HFFc6 (cell line): ENCODE measurements at places on chromosomes 12 and 14. TPM values are rescaled to one million over a fixed set of nuclear protein-coding genes. Genes with fewer than 3 reads are reported as not detected.

SLC25A3 gene
- total RNA-seq, result 613 to 670 TPM (median 641 TPM) in 3 replicates

DNA sequence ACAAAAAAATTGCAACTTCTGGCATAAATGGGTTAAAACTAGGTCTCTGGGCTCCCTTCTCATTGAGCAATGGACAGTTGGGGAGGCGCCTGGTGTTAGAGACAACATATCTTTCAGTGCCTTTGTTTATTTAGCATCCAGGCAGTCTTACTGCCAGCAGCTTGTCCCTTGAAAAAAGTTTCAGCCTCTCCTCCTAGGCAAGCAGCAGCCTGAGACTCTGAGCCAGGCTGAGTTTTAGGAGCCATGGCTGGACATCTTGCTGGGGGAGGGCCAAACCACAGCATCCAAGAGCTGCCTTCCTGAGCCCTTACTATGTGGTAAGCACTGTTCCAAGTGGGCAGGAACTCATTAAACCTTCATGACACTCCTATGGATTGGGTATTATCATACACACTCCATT, 10.1 kb upstream of the JDP2 start:
- no peak overlapping the region for H3K4me3 ChIP-seq
- peaks cover 22% of the 10 kb centered on the region for H3K4me1 ChIP-seq
- no peaks in the 10 kb centered on the region for H3K36me3 ChIP-seq
- DNase-seq, result peak; percentile 41
- H3K27ac ChIP-seq, result no peak overlapping the region

TEX22 gene
- total RNA-seq, result 0.34 to 0.57 TPM (median 0.48 TPM) in 3 replicates

- peaks cover 24% of the 10 kb centered on the region; the same call in 1 of the 2 replicates for H3K36me3 ChIP-seq
- peaks cover 60% of the 10 kb centered on the region for H3K4me1 ChIP-seq
- H3K4me3 ChIP-seq, result peak overlapping the region; percentile 49
- peak overlapping the region; percentile 87 for H3K27ac ChIP-seq
Observed at GRCh38 chr14:31360919-31361662, 59.3 kb downstream of the HEATR5A start.

DNA sequence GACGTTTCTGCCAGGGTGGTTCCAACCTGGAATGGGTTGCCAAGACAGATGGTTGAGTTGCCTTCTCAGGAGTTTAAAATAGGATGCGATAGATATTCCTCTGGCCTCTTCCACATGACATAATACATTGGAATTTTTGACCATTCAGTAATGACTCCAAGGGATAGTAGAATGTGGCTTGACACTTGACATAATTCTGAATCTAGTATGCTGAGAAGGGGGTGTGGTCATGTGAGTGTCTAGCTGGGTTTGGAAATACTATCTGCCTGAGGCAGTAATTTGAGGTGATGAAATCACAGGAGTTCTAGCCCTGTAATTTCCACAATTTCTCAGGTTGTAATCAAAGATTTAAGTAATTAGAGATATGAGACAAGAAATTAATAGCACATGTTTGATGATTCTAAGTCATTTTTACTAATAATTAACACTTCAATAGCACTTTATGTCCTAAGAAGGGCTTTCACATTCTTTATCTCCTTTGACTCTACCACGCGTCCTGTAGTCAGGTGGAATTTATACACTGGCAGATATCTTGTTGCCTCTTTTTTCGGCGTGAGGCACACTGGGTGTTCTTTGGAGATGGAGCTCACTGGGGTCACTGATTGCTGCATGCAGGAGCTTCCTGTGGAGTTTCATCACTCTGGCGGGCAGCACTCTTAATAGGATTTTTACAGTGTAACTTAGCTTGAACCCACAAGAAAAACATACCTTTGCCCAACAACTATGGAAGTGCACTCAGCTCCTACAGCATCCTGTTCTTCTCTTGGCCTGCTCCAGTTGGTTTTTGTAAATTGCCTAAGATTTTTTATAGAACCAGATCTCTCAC, 3.2 kb upstream of the AMIGO2 start:
- peak; percentile 95 for DNase-seq
- no peaks in the 10 kb centered on the region for H3K27me3 ChIP-seq
- H3K4me3 ChIP-seq, result peak overlapping the region; percentile 57
- peak overlapping the region; percentile 88 for H3K27ac ChIP-seq

GRCh38 chr14:26548406-26548805, 49.4 kb downstream of the NOVA1 start:
- no peaks in the 10 kb centered on the region for H3K36me3 ChIP-seq
- DNase-seq, result no peak
- H3K4me1 ChIP-seq, result no peaks in the 10 kb centered on the region

DNA sequence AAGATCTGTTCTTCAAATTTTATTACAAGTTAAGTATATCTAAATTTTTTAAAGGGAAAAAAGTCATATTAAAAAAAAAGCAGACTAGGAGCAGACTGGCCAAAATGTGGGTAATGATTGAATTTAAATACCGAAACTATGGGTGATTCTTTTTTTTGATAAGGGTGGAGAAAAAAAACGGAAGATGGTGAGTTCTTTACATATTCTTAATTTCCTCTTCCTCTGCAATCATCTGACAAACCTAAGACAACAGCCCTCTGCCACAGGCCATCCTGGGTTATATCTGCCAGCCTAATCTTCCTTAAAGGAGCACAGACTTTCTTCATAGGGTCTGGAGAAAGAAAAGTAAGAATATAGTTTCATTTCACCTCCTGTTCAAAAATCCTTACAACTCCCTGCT, 108.0 kb downstream of the PPP2R5E start:
- no peak for DNase-seq
- peak overlapping the region; percentile 15; the same call in 1 of the 2 replicates for H3K27ac ChIP-seq
- no peak overlapping the region; the same call in 1 of the 2 replicates for H3K4me3 ChIP-seq
- no peaks in the 10 kb centered on the region for H3K27me3 ChIP-seq
- H3K36me3 ChIP-seq, result no peaks in the 10 kb centered on the region

DNA sequence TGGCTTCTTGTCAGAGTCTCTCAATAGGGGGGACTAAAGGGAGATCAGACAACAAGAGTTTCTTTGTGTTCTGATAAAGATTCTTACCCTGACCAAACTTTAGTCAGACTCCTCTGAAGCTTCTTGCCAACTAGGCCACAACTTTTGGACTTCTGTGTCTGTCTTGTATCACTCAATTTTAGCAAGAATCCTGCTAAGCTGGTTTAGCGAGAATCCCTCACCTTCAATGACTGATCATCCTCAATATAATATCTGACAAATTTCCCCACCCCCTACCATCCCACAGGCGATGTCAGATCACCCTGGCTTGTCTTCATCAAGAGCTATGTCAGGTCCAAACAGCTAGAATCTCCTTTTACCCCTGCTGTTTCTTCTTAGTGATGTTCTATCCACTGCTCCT, 215.2 kb downstream of the RASSF9 start:
- peaks cover 6% of the 10 kb centered on the region; the same call in 1 of the 2 replicates for H3K4me1 ChIP-seq
- DNase-seq, result no peak
- no peak overlapping the region for H3K27ac ChIP-seq

DNA sequence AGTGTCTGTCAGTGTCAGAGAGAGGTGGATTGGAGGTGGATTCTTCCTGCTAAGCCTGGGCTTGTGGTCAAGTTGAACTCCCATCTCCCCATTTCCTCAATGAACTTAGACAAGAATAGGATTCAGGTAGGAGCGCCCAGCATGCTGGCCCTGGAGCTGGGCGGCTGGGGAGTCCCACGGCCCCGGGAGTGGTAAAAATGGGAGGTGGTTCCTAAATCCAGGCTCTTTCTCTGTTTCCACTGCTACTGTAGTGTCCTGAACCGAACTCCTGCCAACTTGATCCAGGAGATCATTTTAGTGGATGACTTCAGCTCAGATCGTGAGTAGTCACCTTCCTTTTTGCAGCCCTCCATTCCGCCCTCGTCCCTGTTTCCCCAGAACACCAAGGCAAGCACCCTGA, 65.1 kb downstream of the GALNT16 start:
- H3K36me3 ChIP-seq, result no peaks in the 10 kb centered on the region
- DNase-seq, result no peak
- H3K27me3 ChIP-seq, result peaks cover 30% of the 10 kb centered on the region
- H3K4me3 ChIP-seq, result no peak overlapping the region
- H3K4me1 ChIP-seq, result no peaks in the 10 kb centered on the region

NPFF gene
- total RNA-seq, result not detected in 2 replicates

- H3K4me3 ChIP-seq, result peak overlapping the region; percentile 32; the same call in 1 of the 2 replicates
- H3K27ac ChIP-seq, result no peak overlapping the region
- H3K36me3 ChIP-seq, result no peaks in the 10 kb centered on the region
Observed at GRCh38 chr12:106643000-106643399, 60.2 kb downstream of the RFX4 start.

GRCh38 chr14:24071144-24071697, at the start of gene CPNE6:
TSS of gene CPNE6 (plus strand) at chr14:24071562. CDS start at chr14:24072937, 1,375 bp downstream.
- no peak for DNase-seq
- peaks cover 45% of the 10 kb centered on the region for H3K27me3 ChIP-seq
- H3K36me3 ChIP-seq, result no peaks in the 10 kb centered on the region
- H3K4me1 ChIP-seq, result no peaks in the 10 kb centered on the region
- H3K4me3 ChIP-seq, result no peak within 1 kb of the TSS

GRCh38 chr12:118150625-118151024, 14.7 kb downstream of the PEBP1 start:
- no peak overlapping the region for H3K4me3 ChIP-seq
- no peaks in the 10 kb centered on the region for H3K4me1 ChIP-seq
- peaks cover 8% of the 10 kb centered on the region for H3K27me3 ChIP-seq
- no peak overlapping the region for H3K27ac ChIP-seq
- peaks cover 22% of the 10 kb centered on the region for H3K36me3 ChIP-seq
- DNase-seq, result no peak

- DNase-seq, result no peak
- no peak overlapping the region for H3K4me3 ChIP-seq
- no peaks in the 10 kb centered on the region for H3K36me3 ChIP-seq
- H3K4me1 ChIP-seq, result no peaks in the 10 kb centered on the region
Observed at GRCh38 chr12:14545144-14546124, 22.2 kb downstream of the PLBD1 start.

DNA sequence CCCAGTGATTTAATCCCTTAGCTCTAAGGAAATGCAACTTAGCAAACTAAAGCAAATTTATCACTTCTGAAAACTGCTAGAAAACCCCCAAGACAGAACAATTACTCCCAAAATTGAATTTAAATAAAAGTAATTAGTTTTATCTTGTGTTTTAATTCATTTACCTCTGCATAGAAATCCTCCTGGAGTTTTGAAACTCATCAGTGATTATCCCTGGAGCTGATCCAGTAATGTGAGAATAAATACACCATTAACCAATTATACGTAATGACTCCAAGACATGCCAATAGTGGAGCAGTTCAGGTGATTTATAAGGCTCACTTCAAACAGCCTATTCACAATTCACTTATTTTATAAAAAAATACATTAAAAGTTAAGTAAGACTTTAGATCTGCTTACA, 855.3 kb upstream of the FLRT2 start:
- H3K36me3 ChIP-seq, result no peaks in the 10 kb centered on the region
- H3K4me3 ChIP-seq, result no peak overlapping the region
- DNase-seq, result no peak
- no peak overlapping the region for H3K27ac ChIP-seq
- no peaks in the 10 kb centered on the region for H3K27me3 ChIP-seq

LTA4H gene
- total RNA-seq, result 55.8 to 59.0 TPM (median 56.4 TPM) in 3 replicates

- peaks cover 58% of the 10 kb centered on the region for H3K36me3 ChIP-seq
- peak; percentile 67 for DNase-seq
- H3K27ac ChIP-seq, result peak overlapping the region; percentile 60
- H3K4me1 ChIP-seq, result peaks cover 63% of the 10 kb centered on the region
- no peaks in the 10 kb centered on the region; the same call in 1 of the 2 replicates for H3K27me3 ChIP-seq
Observed at GRCh38 chr12:65335021-65335714, 56.7 kb downstream of the MSRB3 start.

TMCC3 gene
- not detected in 3 replicates for total RNA-seq
